MM.1S (cell line): ENCODE measurements at places on chromosomes 3 and 15.

DNA sequence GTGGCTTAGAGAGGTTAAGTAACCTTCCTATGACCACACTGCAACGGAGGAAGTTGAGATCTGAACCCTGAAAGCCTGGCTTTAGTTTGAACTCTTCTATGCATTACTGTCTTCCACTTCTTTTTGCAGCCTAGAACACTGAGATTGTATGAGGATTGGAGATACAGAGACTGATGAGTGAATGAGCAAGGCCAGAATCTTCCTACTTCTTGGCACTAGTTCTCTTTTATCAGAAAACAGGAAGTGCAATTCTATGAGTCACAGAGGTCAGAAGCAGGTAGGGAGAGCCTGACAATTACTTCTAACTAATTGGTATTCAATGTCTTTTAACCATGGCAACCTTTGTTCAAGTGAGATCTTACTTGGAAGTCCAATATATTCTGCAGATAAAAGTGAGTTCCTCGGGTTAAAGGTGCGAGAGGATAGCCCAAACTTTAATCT is 219.0 kb downstream of the SHQ1 start:
- DNase-seq: no peak

DNA sequence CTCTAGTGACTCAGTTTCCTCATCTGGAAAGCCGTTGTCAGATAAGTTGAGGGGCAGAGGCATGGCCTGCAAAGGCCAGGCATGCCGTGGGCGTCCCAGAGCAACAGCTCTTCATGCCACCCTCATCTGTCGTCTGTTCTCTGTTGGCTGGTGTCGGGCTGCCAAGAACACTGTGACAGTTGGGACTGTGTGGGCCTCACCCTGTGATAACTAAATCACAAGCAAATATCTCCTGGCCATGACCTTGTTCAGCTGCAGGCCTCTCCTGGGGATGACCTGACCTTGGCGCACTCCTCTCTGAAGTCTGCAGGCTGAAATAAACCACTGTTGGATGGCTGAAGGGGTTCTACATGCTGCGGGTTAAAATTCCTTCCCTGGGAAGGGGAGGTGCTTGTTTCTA is 145.9 kb downstream of the SHQ1 start:
- no peak for DNase-seq

DNA sequence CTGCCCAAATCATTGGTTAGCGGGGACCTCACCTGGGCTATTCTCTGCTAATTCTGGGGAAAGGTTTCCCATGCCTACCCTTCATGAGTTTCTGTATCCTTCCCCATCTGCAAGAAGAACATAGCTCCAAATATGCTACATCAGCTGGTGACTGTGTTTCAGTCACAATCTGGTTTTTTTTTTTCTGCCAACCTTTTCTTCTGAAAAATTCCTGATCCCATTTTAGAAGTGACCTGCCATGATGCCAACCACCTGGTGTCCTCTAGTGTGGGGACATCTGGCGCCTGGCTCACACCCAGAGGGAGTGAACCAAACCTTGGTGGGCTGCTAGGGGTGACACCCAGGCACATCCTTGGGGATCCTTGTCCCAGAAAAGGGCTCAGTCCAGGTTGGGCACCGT is 76.1 kb downstream of the CHRD start:
- no peak for DNase-seq

- DNase-seq: no peak
These were observed 336.8 kb downstream of the PLCL2 start for GRCh38 chr3:17221529-17221928.

- no peak for DNase-seq
These were observed 39.0 kb downstream of the DAG1 start for GRCh38 chr3:49509028-49509561.

DNA sequence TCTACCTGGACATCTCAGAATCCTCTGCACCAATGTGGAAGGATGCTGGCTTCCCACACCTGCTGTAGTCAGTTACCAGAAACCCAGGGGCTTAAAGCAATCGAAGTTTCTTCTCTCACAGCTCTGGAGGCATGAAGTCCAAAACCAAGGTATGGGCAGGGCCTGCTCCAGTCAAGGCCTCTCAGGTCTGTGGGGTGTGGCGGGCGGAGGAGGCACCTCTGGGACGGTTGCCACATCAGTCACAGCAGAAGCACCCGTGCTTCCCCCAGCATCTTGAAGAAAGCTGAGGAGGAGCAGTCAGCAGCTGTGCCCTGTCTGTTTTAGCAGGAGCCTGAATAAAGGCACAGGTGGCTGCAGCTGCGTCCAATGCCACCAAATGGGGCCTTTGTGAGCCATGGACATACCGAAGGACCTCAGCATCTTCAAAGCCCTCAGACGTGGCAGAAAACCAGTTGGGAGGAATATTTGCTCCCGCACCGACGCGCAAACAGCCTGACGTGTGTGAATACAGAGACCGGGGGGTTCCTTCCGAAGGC is 68.9 kb downstream of the TFRC start:
- DNase-seq: no peak

- DNase-seq: peak; percentile 38
These were observed 835 bp downstream of the MEIS2 start for GRCh38 chr15:37099319-37100108.

DNA sequence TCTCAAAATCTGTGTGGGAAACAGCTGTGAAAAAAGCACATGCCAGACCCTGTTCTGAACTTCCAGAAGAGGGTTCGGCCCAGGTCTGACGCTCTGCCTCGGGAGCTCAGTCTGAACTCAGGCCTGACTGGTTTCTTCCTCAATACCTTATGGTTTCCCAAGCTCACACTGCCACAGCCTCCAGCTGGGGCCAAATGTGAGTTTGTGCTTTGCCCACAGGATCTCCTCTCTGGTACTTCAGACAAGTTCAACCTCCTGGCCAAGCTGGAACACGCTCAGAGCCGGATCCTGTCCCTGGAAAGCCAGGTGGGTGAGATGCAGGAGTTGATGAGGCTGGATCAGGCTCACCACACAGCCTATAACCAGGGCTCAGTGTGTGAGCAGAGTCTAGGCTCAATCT is 33.8 kb downstream of the CYP11A1 start:
- no peak for DNase-seq

DNA sequence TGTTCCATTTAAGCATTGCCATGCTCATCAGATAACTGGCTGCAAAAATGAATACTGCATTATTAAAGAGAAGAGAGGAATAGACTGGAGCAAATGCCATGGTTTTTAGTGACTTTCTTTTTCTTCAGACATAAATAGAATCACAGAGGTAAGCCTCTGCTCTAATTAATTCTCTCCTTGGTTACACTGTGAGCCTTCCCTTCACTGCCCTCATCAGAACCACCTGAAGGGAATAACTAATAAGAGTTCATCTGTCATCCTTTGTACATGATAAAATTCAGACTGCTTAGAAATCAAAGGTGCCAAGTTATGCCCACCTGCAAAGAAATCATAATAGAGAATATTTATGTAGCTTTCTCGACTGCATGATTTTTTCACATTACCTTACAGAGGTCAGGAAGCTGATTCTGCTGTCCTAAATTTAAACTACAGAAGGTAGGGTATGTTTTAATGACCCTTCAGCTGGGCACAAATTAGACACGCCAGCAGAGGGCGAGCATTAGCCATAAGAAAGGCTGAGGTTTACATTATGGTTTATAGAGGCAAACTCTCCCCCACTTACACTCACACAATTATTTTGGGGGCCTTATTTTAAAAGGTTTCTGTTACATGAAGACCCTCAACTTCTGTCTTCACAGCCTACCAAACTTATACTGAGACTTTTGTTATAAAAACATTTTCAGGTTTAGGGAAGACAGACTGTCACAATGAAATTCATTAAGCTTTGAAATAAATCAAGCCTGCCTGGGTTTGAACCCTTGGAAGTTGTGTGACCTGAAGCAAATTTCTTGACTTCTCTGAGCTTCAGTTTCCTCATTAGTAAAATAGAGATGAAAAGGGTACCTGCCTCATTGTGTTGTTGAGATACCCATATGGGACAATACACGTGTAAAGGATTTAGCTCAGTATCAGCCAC is 15.3 kb upstream of the UNC13C start:
- peak; percentile 62 for DNase-seq

DNA sequence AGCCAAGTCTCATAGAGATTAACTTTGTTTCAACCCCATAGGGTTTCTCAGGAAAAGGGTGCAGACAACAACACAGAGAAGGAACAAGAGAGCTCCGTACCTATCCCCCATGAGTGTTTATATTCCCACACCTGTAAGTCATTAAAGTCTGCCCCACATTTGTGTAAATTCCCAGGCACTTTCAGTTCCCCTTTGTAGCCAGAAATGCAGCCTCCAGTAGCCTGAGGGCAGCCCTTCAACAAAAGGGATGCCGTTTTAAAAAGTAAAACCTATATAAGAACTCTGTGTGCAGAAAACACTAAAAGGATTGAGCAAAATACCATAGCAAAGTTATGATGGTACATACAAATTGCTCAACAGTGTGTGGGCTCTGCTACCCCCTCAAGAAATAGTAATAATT is 59.7 kb upstream of the TMEM108 start:
- no peak for DNase-seq

DNA sequence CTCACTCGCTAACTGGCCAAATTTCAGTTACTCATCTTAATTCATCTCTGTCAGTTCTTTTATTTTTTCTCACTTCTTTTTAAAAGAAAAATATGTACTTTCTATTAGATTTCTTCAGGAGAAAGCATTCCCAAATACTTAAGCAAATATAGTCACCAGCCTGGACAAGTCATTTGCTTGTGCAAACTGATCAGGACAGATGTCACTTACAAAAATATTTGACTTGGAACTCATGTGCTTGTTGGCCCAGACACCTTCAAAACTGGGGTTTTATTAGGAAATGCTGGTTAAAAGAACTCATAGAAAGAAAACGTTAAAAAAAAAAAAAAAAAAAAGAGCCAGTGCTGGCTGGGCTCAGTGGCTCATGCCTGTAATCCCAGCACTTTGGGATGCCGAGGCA is 31.3 kb upstream of the FOXP1 start:
- DNase-seq: no peak

GRCh38 chr3:137032465-137033120 is 74.8 kb downstream of the IL20RB start:
- DNase-seq: peak; percentile 70

DNA sequence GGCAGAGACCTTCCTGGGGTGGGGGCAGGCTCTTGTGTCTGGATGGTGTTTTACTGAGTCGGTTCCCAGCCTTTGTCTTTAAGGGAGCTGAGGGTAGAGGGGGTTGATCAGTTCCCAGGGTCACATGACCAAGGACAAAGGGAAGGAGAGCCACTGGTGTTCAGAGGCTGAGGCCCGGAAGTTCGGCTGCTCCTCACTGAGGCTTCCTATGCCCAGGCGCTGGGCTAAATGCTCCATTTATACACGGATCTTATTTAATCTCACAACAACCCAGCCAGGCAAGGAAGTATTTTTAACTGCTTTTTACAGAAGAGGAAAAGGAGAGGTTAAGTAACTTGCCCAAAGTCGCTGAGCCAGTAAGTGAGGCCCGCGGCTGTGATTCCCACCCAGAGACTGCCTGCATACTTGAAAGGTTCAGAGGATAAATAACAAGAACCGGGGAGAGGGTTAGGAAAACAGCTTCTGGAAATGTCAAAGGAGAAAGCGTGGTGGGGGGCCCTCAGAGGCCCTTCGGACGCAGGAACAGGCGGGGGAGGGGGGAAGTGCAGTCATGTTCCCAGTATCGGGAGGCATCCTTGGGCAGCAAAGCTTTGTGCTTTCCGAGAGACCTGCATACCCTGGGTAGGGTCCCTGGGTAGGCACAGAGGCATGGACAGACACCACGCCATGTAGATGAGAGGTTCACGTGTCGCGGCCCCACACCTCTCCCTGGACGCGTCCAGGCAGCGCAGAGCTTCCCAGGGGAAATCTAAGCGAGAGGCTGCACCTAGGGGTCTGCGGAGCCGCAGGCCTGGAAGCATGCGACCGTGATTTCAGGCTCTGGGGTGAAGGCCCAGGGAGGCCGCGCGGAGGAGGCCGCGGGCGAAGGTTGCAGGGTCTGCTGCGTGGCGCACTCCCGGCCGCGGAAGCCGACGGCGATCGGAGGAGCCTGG is 21.3 kb downstream of the EPHB3 start:
- no peak for DNase-seq
